ENCODE measurements at places on chromosomes 12 and 14. TPM values are rescaled to one million over a fixed set of nuclear protein-coding genes. Genes with fewer than 3 reads are reported as not detected.

The KLRC3 gene
- total RNA-seq, result not detected

The BRF1 gene
- total RNA-seq, result 51.1 TPM

The SLC38A2 gene
- 199 TPM for total RNA-seq

The KRT74 gene
- total RNA-seq, result not detected

DNA sequence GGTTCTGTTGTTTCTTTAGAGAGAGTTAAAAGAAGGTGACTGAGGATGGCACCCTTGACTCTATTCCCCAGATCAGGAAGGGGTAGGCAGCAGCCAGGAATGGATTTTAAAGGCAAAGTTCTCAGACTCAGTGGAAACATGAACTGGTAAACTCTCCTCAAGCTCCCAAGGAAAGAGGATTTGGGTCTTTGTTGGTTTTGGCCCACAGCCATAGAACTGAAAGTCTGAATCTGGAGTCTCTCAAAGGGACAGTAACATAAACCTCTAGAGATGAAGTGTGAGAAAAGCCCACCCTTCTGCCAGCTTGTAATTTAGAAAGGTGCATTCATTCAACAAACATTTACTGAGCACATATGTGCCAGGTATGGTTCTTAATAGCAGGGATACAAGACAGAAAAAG, 28.6 kb upstream of the BLTP3B start:
- H3K27me3 ChIP-seq, result no peaks in the 10 kb centered on the region
- no peak for DNase-seq
- no peak overlapping the region for H3K4me3 ChIP-seq
- peaks cover 3% of the 10 kb centered on the region for H3K4me1 ChIP-seq

DNA sequence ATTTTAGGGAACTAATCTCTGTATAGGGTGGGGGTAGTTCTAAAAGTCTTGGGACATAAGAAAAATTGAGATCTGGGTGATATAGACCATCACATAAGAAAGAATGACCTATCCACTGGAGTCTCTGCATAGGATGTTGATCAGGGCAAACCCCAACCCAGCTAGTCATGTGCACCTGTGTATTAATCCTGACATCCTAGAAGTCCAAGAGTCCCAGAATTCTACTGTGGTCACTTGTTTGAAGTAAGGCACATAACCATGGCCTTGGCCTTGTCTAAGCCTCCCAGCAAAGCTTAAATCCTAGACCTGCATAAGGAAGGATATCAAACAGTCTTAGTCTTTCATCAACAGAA, 334.1 kb upstream of the DCN start:
- H3K4me3 ChIP-seq, result no peak overlapping the region
- peaks cover 16% of the 10 kb centered on the region for H3K4me1 ChIP-seq
- H3K27ac ChIP-seq, result no peak overlapping the region
- H3K27me3 ChIP-seq, result no peaks in the 10 kb centered on the region
- peaks cover 6% of the 10 kb centered on the region for H3K36me3 ChIP-seq
- DNase-seq, result no peak

DNA sequence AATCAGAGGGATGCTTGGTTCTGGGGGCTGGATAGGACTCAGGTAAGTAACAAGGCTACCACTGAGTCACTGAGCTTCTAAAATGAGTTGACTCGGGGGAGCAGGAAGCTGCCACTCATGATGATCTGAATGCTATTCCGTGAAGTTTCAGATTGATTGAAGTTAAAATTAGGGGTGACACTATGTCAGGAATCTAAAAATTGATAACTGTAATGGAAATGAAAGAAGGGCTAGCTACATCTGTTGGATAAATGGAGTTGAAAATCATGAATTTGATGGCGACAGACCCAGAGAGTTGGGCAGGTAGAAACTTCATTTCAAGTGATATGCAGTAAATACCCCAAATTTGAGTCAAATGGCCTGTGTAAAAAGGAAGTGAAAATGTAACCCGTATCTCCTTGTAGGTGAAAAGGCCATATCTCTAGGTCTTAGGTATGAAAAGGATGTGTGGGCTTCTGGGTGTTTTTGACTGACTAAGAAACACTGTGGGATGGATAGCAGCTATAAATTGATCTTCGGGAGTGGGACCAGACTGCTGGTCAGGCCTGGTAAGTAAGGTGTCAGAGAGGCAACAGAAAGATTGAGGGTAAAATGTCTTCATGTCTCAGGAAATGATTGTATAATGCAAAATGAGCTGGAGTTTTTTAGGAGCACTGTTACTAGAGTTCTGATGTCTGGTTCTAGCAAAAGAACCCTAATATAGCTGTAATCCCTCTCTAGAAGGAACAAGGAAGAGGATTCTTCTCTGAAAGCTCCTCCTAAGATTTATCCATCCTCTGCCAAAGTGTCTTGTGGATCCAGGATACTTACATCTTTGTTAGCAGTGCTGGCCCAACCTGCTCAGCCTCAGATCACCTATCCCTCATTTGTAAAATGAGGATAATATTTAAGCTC, 57.3 kb downstream of the DAD1 start:
- H3K27me3 ChIP-seq, result no peaks in the 10 kb centered on the region
- H3K4me1 ChIP-seq, result peaks cover 5% of the 10 kb centered on the region
- H3K36me3 ChIP-seq, result no peaks in the 10 kb centered on the region
- no peak for DNase-seq
- H3K27ac ChIP-seq, result no peak overlapping the region

GRCh38 chr12:75959506-75959905, 72.1 kb downstream of the PHLDA1 start:
- no peaks in the 10 kb centered on the region for H3K27me3 ChIP-seq
- no peak overlapping the region for H3K4me3 ChIP-seq
- H3K36me3 ChIP-seq, result no peaks in the 10 kb centered on the region
- H3K4me1 ChIP-seq, result peaks cover 14% of the 10 kb centered on the region
- DNase-seq, result no peak

DNA sequence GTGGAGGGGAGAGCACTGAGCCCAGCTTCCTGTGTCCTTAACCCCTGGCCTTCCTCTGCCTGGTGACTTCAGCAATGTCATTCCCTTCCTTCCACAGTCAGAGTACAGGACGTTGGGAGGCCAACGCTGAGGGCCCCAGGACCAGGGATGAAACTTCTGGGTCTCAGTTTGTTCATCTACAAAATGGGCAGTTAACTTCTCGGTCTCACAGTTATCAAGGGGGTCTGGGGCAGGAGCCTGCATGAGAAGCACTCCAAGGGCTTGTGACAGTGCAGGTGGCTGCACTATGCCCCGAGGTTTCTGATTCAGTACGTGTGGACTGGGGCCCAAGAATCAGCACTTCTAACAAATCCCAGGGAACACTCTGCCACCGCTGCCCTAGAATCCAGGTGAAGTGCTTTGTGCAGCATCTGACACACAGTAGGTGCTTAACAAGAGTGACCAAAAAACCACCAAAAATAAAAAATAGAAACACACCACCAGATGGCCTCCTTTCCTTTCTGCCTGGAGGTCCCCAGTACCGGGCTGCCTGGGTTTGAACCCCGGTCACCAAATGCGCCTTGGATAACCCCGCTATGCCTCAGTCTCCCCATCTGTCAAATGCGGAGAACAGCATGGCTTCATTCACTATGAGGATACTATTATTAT, 80.4 kb downstream of the RFLNA start:
- H3K27ac ChIP-seq, result peak overlapping the region; percentile 35
- no peak for DNase-seq
- peaks cover 4% of the 10 kb centered on the region for H3K4me1 ChIP-seq
- H3K27me3 ChIP-seq, result no peaks in the 10 kb centered on the region
- H3K36me3 ChIP-seq, result no peaks in the 10 kb centered on the region
- H3K4me3 ChIP-seq, result no peak overlapping the region

DNA sequence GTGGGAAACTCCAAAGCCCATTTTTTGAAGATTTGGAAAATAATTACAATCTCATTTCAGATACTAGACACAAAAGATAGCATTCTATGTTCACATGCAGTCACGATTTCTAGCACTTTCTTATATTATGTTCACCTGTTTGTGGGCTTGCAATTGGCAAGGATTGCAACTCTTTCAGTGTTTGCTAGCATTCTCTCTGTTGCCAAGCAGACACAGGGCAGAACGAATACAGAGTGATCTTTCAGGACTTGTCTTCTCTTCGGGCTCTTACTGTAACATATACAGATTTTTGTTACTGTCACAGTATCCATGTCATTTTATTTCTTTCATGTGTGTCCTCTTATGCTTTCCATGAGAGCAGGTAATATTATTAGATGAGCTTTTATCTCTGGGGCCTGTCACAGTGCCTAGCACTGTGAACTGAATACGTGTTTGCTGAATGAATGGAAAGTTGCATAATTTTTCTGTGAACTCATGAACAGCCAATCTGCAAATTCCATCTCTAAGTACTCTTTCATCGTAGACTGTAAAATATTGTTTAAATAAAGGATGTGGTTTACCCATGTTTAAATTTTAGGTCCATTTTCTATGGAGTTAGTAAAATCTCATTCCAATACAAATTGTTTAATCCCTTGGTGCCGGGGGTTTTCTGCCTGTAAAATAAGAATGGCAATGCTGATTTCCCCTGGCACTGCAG, 105.1 kb downstream of the BMP4 start:
- no peak overlapping the region for H3K27ac ChIP-seq
- H3K27me3 ChIP-seq, result no peaks in the 10 kb centered on the region
- no peaks in the 10 kb centered on the region for H3K36me3 ChIP-seq
- H3K4me1 ChIP-seq, result peaks cover 8% of the 10 kb centered on the region
- H3K4me3 ChIP-seq, result no peak overlapping the region
- DNase-seq, result no peak

DNA sequence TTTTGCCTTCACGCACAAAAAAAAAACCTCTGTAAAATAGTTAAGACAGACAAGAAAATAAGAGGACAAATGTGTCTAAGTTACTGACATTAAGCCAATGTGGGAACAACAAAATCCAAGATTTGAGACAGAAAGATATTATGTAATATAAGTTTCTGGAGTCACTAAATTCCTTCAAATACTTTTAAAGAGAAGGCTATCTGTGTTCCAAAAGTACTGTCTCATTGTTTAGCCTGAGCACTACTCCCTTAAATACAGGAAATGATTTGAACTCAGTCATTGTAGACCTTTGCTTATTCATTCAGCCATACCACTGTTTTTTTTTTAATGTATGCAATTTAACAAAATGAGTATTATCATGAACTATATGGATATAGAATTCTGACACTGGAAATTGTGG, 82.7 kb upstream of the KITLG start:
- no peak overlapping the region for H3K4me3 ChIP-seq
- no peaks in the 10 kb centered on the region for H3K27me3 ChIP-seq
- no peak overlapping the region for H3K27ac ChIP-seq
- no peaks in the 10 kb centered on the region for H3K36me3 ChIP-seq

GRCh38 chr14:101899263-101899662, 65.1 kb upstream of the DYNC1H1 start:
- H3K4me1 ChIP-seq, result no peaks in the 10 kb centered on the region
- peaks cover 17% of the 10 kb centered on the region for H3K36me3 ChIP-seq
- no peaks in the 10 kb centered on the region for H3K27me3 ChIP-seq
- no peak overlapping the region for H3K27ac ChIP-seq
- no peak overlapping the region for H3K4me3 ChIP-seq

DNA sequence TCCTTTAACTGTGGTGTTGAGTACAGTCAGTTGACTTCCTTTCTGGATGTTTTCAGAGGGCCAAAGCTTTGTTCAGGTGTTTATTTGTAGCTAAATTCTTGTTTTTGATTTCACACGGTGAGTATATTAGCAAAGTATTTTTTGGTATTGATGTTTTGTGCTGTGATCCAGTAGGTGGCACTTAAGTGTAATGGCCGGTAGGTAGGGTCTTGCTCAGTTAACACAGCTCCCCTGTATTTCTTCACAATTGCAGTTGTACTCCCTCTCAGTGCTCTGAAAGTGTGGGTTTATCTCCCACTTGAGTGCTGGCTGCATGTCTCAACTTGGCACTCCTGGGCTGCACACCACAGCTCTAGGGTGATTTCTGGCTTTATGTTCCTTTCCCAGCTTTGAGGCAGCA, 339.5 kb downstream of the AEBP2 start:
- peak overlapping the region; percentile 64 for H3K27ac ChIP-seq
- no peak overlapping the region for H3K4me3 ChIP-seq
- H3K27me3 ChIP-seq, result no peaks in the 10 kb centered on the region
- no peaks in the 10 kb centered on the region for H3K36me3 ChIP-seq
- H3K4me1 ChIP-seq, result peaks cover 13% of the 10 kb centered on the region

DNA sequence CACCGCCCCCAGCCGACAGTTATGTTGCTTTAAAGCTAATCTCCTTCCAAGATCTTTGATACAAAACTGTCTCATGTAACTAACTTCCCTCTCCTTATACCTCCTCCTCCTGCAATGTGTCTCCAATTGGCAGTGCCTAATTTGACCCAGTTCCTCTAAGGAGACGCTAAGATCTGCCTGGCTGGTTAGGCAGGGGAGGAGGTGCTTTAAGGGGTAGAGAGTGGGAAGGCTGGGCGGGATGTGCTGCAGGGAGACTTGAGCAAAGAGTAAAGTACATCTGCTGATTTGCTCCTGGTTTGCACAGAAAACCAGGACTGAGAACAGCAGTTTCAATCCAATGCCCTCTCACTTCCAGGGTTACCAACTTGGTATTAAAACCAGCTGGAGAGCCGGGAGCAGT, 7.4 kb upstream of the IKZF4 start:
- peaks cover 43% of the 10 kb centered on the region for H3K4me1 ChIP-seq
- no peaks in the 10 kb centered on the region for H3K27me3 ChIP-seq
- H3K27ac ChIP-seq, result no peak overlapping the region
- peak overlapping the region; percentile 7 for H3K4me3 ChIP-seq
- DNase-seq, result no peak

GRCh38 chr14:81211844-81212243, 8.9 kb downstream of the GTF2A1 start:
- no peaks in the 10 kb centered on the region for H3K27me3 ChIP-seq
- no peak overlapping the region for H3K4me3 ChIP-seq
- DNase-seq, result no peak
- H3K36me3 ChIP-seq, result peaks cover 31% of the 10 kb centered on the region
- no peak overlapping the region for H3K27ac ChIP-seq
- H3K4me1 ChIP-seq, result peaks cover 30% of the 10 kb centered on the region

DNA sequence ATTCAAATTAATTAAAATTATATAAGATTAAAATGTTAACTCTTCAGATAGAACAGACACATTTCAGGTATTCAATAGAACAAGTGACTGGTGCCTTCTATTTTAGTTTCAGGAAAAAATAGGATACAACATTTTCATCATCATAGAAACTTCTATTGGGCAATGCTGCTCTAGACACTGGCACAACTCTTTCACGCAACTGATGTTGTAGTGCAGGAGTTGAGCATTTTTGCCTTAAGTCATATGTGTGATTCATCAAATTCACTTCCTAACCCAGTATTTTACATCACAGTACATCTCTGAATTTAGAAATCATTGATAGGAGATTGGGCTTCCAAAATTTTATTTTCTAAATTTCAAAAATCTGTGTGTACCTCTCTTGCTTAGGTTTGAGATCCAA, 215.4 kb upstream of the DIO2 start:
- no peaks in the 10 kb centered on the region for H3K4me1 ChIP-seq
- H3K27ac ChIP-seq, result no peak overlapping the region
- DNase-seq, result no peak
- H3K27me3 ChIP-seq, result no peaks in the 10 kb centered on the region
- H3K4me3 ChIP-seq, result no peak overlapping the region
- H3K36me3 ChIP-seq, result no peaks in the 10 kb centered on the region

DNA sequence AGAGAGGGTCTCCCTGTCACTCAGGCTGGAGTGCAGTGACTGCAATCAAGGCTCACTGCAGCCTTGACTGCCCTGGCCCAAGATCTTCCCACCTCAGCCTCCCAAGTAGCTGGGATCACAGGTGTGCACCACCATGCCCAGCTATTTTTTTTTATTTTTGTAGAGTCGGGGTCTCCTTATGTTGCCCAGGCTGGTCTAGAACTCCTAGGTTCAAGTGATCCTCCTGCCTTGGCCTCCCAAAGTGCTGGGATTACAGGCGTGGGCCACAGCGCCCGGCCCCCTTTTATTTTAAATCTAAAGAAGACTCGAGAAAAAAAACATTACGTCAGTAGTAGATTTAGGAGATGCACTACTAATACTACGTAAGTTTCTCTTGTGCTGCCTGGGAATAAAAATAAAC, 14.3 kb downstream of the FOS start:
- H3K4me3 ChIP-seq, result peak overlapping the region; percentile 83
- DNase-seq, result no peak
- H3K36me3 ChIP-seq, result no peaks in the 10 kb centered on the region
- peaks cover 22% of the 10 kb centered on the region for H3K27me3 ChIP-seq
- H3K4me1 ChIP-seq, result peaks cover 25% of the 10 kb centered on the region
- no peak overlapping the region for H3K27ac ChIP-seq
